ENCODE measurements at places on chromosomes 6 and 20.
A peak's percentile ranks its signal among the peaks of the same experiment; 100 is the strongest.

DNA sequence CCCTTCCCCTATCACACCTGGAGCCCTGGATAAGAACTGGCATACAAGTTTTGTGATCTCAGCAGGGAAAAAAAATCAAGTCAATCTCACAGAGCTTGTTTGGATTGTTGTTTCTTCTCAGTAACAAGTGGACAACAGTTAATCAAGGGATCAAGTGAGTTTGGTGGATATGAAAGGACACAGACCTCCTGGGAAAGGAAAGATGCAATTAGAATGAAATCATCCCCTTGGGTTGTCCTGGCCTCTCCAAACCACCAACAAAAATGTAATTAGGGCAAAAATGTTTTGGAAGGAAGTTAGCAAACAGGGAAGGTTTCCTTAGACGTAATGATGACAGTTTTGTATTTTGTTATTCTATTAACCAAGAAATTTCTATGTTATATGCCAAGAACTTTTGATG lies 99.1 kb upstream of the PRDM1 start:
- no peak for DNase-seq

GRCh38 chr6:75155631-75156030 lies 50.2 kb downstream of the COL12A1 start:
- no peak for DNase-seq

DNA sequence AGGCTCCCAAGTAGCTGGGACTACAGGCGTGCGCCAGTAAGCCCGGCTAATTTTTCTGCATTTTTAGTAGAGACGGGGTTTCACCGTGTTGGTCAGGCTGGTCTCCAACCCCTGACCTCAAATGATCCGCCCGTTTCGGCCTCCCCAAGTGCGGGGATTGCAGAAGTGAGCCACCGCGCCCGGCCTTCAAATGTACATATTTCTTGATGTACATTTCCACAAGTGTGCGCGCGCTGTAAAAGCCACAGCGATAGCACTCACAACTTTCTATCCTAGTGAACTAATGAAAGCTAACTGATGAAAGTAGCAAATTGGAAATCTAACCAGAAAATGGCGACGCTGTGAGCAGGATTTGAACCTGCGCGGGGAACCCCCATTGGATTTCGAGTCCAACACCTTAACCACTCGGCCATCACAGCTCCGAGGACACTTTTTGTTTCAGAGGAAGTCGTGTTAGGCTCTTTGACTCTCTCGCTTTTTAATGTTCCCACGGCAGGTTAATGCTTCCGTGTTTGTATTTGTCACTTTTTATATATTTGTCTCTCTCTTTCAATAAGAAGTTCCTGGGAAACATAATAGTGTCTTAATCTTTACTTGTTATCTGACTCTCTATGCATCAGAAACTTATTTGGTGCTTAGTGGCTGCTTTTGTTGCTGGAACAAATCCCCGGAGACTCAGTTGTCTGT lies 199.4 kb upstream of the ZNF184 start:
- no peak for DNase-seq

GRCh38 chr20:38036366-38036765 lies 2.8 kb downstream of the RPRD1B start:
- no peak for DNase-seq

DNA sequence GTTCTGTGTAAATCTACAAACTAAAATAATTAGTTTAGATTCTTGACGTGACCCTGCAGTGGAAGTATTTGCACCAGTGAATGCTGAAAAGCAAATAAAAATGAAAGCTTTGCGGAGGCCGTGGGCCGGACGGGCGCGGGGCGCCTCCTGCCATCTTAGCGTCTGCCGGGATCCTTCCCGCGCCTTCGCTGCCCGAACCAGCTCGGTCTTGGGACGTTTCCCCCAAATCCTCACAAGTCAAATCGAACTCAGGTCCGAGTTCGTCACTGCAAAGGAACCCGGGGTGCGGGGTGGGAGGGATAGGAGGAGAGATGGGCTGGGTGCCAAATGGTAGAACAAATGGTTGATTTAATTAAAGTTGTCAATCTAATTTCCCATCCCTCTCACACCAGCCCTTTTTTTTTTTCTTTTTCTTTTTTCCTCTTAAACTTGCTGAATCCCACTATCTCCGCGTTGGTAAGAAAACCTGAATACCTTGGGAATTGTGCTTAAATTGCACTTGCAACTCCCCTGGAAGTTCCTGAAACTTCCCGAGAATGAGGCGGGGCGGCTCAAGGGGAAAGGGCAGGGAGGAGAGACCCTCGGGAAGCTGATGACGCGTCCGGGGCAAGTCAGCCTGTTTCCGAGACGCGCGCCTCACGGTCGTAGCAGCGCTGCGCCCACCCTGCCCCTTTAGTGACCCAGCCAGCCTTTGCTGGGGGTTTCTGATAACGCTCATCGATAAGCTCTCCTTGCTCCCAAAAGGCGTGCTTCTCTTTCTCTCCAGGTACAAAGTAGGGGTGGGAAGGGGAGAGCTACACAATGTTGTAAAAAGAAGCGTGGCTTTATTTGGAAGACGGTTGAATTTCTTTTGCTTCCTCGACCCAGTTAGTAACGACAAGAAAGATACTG lies 1.8 kb downstream of the GJA1 start:
- no peak for DNase-seq

- DNase-seq = no peak
Measured at GRCh38 chr6:83536034-83536646, 23.8 kb downstream of the PRSS35 start.

DNA sequence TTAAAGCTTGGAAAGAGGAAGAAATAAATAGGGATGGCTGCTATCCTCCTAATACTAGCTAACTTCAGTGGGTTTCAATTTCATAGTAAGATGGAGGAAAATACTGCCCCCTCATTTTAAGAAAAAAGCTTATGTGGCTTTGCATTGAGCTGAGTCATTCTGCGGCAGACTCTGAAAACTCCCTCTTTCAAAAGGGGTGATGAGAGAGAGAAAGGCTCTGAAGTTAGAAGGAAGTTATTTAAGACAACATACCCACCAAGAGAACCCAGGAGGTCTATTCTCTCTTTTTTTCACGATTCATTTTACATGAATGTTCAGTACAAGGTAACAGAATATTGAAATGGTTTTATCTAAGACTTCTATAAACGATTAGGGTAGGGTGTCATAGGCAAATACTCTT lies 4.5 kb downstream of the PRDM13 start:
- DNase-seq = no peak

DNA sequence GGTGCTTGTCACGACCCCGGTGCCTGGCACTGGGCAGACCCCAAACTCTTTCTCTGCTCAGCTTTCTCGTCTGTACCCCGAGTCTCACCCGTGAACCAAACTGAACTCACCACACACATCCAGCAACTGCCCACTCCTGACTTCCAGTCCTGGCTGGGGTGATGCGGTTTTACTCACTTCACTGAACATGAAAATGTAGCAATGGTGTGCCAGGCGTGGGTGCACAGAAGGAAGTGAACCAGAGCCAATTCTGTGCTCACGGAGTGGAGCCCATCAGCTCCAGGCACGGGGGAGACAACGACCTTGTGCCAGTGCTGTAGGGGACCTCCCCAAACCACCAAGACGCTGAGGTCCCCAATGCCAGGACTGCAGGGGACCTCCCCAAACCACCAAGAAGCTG lies 78.7 kb upstream of the AFDN start:
- DNase-seq = no peak

GRCh38 chr20:37702403-37703034 lies 8.7 kb downstream of the CTNNBL1 start:
- DNase-seq = no peak

DNA sequence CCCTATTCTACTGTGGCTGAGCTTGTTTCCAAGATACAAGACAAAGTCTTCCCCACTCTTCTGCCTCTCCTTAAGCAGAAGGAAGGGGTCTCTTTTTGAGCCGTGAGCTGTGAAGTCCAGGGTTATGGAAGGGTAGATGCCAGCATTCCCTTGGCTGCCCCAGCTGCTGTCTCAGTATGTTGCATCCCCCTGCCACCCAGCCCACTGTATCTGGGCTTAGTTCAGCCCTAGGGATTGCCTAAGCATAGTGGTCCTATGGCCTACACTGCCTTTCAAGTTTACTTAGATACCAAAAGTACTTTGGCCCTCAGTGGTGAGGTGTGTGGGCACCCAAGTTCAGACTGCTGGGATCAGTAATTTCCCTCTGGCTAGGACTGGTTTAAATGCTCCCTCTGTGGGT lies 421.9 kb upstream of the KHDRBS2 start:
- DNase-seq = no peak

- DNase-seq = no peak
Measured at GRCh38 chr6:121593011-121593641, 157.7 kb downstream of the GJA1 start.

GRCh38 chr6:137246164-137246563 lies 27.0 kb upstream of the IFNGR1 start:
- no peak for DNase-seq

DNA sequence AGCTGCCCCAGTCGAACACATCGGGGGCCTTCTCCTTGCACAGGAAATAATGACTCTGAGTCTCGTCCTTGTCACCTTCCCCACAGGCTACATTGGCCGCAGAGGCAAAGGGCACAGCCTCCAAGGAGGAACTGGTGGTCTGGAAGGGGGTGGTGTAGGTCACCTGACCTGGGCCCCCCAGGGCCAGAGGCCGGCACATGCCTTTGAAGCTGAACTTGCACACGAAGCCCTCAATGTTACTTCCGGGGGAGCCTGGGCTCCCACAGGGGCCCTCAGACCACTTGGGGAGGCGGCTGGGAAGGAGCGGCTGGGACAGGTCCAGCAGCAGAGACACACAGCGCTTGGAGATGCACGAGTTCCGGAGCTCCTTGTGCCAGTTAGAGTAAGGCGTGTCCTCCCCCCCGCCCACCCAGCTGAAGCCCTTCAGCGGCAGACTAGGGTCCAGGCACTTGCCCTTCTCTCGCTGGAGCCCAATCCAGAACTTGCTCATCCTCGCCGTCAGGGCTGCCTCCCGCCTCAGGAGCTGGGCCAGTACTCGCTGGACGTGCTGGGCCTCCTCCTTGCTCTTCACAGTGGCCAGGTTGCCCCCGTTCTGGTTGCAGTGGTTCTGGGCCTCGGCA lies 578 bp downstream of the CD93 start:
- no peak for DNase-seq

GRCh38 chr6:56288347-56288746 lies 41.0 kb upstream of the COL21A1 start:
- no peak for DNase-seq

DNA sequence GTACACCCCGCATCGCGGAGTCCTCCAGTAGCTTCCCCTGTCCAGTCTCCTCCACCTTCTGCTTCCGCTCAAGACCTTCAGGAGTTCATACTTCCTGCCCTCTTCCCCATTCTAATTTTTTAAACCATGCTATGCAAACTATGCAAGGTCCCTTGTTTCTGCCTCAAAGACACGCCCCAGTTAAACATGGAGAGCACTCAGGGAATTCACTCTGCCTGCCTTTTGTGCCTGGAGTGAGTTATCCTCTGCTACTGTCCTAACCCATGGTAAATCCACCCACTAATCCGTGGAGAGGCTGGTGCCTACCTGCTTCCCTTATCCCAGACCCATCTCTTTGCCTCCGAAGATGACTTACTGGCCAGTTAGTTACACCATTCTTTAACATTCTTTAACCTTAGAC lies 473.7 kb upstream of the JARID2 start:
- no peak for DNase-seq

GRCh38 chr20:26276554-26277210 lies 580.0 kb upstream of the ZNF337 start:
- no peak for DNase-seq

GRCh38 chr20:24776755-24777271 lies 172.3 kb upstream of the CST7 start:
- DNase-seq = no peak

- no peak for DNase-seq
Measured at GRCh38 chr20:57412347-57413029, 21.3 kb downstream of the RBM38 start.

- DNase-seq = no peak
Measured at GRCh38 chr6:6332811-6333244, 12.4 kb upstream of the F13A1 start.

DNA sequence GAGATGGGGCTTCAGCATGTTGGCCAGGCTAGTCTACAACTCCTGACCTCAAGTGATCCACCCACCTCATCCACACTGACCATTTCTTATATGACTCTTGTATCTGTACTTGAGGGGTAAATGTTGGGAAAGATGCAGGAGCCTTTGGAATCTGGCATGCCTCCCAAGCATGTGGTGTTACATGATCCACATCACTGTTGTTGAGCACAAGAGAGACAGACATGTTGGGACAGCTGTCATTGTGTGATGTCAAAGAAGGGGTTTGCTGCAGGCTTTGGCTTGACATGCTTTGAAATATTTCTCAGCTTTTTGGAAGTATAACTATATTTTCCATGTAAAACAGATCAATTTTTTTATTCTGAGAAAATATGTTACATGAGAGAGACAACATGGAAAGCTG lies 139.9 kb downstream of the MOXD1 start:
- no peak for DNase-seq

- no peak for DNase-seq
Measured at GRCh38 chr20:58467572-58468527, 47.3 kb downstream of the APCDD1L start.

- no peak for DNase-seq
Measured at GRCh38 chr6:34982424-34982852, 93.4 kb downstream of the ANKS1A start.

DNA sequence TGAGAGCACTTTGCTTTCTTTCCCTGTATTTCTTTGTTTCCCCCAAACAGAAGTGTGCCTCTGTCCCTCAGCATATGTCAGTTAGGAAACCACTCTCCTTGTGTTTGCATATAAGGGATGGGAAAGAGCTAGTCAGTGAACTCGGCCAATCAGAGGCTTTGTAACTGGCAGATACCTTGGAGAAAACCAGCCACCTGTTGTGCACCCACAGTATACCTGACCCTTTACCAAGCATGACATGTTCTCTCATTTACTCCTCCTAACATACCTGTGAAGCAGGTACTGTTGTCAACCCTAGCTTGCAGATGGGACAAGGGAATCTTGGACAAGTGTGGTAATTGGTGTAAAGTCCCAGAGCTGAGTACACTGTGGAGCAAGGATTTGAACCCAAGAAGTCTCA lies 96.1 kb upstream of the FAM8A1 start:
- no peak for DNase-seq

- no peak for DNase-seq
Measured at GRCh38 chr20:750801-751200, 17.5 kb downstream of the SLC52A3 start.

GRCh38 chr20:25030007-25030648 lies 27.8 kb downstream of the ACSS1 start:
- no peak for DNase-seq

- no peak for DNase-seq
Measured at GRCh38 chr6:111041917-111042316, 45.4 kb upstream of the SLC16A10 start.

GRCh38 chr6:133906050-133906449 lies 17.1 kb downstream of the TCF21 start:
- DNase-seq = no peak

- DNase-seq = no peak
Measured at GRCh38 chr20:57659517-57660180, 39.4 kb upstream of the ZBP1 start.

- DNase-seq = peak; percentile 60
Measured at GRCh38 chr6:111605100-111605751, 452 bp downstream of the TRAF3IP2 start.

DNA sequence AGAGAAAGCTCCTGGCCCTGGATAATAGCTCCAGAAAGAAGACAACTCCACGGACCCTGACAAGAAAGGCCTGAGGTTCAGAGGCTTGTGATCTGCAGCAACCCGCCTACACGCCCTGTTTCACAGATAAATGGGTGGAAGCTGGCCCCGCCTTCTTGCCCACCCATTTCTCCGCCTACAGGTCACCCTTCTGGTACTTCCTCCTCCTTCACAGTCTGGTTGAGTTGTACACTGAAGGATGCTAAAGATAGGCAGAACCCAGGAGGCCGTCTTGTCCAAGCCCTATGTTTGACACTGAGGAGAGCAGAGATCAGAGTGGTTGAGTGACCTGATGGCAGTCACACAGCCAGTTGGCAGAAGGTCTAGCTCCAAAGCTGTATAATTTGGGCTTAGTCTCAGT lies 34.2 kb upstream of the MDGA1 start:
- no peak for DNase-seq
